ENCODE measurements at places on chromosomes 6 and 20. TPM values are rescaled to one million over a fixed set of nuclear protein-coding genes. Genes with fewer than 3 reads are reported as not detected.
A peak's percentile ranks its signal among the peaks of the same experiment; 100 is the strongest.

DNA sequence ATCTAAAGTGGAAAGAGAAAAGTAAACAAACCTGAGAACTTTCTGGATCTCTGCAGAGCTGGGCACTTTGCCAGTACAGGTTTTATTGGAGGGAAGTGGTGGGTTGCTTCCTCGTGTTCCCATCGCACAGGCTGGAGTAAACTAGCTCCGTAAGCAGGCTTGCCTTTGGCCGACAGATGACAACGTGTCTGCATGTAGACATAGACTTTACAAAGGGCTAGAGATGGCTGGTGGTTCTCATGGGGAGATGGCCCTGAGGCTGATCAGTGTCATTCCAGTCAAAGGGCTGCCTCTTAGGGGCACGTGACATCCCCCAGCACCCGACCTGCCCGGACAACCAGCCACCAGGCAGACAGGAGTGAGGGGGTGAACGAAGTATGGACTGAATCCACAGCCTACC is 98.8 kb downstream of the YTHDF1 start:
- DNase-seq, result peak; percentile 8

Gene AVP
- total RNA-seq, result not detected

DNA sequence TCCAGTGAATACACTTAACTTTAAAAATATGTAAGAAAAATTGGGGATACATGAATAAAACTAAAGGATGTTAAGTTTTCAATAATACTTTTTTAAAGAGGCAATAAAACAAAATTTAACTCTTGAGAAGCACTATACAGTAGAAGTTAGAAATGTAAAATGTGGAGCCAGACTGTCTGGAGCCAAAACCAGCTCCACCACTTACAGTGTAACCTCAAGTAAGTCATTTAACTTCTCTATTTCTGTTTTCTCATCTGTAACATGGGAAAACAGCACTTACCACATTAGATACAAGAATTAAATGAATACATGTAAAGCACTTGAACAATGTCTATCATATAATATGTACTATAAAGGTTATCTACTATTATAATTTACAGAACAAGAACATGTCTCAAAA is 6.7 kb downstream of the ATG5 start:
- DNase-seq, result no peak

Gene ASF1A
- 13.5 TPM for total RNA-seq

DNA sequence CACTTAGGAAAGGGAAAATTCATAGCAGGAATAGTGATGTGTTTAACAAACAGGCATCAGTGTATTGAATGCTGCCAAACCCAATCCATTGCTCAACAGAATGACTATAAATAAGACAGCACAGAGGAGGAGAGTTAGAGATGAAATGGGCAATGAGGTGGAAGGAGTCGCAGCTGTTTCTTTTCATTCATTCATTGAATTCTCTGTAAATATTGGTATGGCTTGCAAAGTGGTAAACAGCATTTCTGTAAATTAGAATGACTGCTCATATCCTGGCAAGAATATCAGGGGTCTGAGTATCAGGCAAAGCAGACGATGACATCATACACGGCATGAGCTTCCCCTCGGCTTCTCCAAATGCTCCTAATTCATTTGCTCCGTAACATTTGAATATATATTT is 703.6 kb upstream of the SLC35B3 start:
- DNase-seq, result no peak

DNA sequence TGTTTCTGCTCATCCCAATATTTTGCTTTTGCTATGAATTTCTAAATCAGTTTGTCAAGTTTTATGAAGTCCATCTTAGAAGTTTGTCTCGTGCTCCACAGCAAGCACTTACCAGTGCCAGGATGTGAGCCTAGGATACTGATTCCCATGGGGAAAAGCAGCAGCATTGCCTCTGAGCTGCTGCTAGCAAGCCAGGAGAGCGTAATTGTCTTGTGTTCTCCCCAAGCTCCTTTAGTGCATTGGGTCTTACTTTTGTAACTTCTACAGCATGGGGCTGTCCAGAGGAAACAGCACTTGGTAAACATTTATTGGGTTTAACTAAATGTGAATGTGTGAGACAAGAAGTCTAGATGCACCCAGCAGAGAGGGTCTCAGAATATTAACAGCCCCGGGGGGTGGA is 76.1 kb downstream of the RNF182 start:
- DNase-seq, result no peak

DNA sequence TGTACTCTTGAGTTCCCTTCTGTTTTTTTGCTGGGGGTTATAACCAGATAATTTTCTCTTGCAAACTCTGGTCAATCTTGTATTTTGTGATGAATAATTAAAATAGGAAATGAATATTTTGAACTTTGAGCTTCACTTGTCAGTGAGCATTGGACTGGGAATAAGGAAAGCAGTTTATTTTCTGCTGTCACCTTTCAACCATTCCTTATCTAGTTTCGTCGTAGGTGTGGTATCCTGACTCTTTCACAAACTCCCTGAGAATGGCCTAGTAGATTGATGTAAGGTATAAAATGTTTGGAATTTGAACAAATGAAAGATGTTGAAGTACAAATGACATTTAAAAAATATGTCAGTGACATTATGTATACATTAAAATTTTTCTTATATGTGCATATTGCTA is 98.0 kb downstream of the ZFAND3 start:
- DNase-seq, result no peak

DNA sequence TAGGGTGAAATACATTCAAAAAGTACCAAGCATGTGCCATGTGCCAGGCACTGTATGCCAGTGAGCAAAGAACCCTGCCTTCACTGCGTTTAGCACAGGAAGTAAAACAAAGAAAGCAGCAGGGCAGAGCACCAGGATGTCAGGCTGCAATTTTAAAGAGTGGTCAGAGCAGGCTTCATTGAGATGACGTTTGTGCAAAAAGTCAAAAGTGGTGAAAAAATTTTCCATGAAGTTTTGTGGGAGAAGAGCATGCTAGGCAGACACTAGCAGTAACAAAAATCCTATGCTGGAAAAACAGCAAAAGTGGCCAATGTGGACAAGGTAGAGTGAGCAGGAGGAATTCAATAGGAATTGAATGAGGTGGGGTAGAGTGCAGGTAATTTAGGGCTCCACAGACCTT is 31.3 kb downstream of the AKIRIN2 start:
- no peak for DNase-seq

Measured in psoas muscle (tissue), 8 donors.